Activated CD4-positive, alpha-beta memory T cell treated with anti-CD3 and anti-CD28 coated beads for 36 hours (primary cell): ENCODE measurements at places on chromosomes 11 and 22.

- peak overlapping the region; percentile 56 for H3K4me3 ChIP-seq
- DNase-seq: peak; percentile 90
- H3K27ac ChIP-seq: peak overlapping the region; percentile 99
- H3K36me3 ChIP-seq: peaks cover 44% of the 10 kb centered on the region
- H3K27me3 ChIP-seq: no peaks in the 10 kb centered on the region
Observed at GRCh38 chr11:118002541-118003423, 16.6 kb downstream of the IL10RA start.

- H3K4me3 ChIP-seq: no peak overlapping the region
- no peaks in the 10 kb centered on the region for H3K36me3 ChIP-seq
- no peak overlapping the region for H3K27ac ChIP-seq
- peaks cover 3% of the 10 kb centered on the region for H3K27me3 ChIP-seq
Observed at GRCh38 chr11:4479644-4480043, 2.8 kb upstream of the OR52K1 start.

DNA sequence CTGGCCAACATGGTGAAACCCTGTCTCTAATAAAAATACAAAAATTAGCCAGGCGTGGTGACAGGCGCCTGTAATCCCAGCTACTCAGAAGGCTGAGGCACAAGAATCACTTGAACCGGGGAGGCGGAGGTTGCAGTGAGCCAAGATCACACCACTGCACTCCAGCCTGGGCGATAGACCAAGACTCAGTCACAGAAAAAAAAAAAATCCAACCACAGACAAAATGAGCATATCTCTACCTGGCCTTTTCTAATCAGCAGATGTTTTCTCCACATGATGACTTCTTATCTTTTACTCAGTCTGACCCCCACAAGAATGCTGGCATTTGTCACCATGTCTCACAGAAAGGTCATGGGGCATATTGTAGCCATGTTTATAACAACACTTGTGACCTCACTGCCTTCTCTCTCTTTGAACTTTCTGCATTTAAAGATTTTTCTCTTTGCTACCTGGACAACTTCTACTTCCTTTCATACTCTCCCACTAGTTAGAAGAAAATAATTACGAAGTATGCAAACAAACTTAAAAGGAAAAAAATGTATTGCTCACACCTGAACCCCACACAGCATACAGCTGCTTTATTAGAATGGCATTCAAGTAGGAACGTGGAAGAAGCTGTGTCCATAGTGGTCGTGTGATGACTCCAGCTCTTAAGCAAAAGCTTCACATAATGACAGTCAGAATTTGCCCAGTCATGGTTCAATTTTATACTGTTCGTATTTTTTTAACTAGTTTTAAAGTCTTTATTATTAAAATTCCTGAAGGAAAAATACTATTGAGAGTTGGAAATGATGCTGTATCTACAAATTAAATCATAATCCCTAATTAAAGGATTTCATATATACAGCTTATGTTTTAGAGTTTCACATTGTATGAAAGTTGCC lies 65.4 kb downstream of the ZC3H12C start:
- no peaks in the 10 kb centered on the region for H3K36me3 ChIP-seq
- H3K27ac ChIP-seq: no peak overlapping the region
- H3K4me3 ChIP-seq: no peak overlapping the region

DNA sequence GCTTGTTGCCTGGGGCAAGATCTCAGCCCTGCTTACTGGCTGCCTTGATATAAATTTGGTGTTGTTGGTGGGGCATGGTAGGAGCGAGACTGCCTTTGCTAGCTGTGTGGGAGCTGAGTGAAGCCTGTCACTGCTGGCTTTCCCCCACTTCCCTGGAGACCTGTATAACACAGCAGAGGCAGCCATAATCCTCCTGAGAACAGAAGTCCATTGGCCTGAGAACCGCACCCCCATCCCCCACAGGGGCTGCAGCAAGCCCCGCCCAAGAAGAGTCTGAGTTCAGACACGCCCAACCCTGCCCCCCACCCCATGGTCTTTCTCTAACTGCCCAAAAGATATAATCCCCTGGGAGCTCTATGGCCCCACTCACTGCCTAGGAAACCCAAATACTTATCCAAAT lies 39.2 kb upstream of the ARHGAP42 start:
- H3K36me3 ChIP-seq: no peaks in the 10 kb centered on the region
- H3K4me3 ChIP-seq: no peak overlapping the region
- no peak overlapping the region for H3K27ac ChIP-seq
- no peaks in the 10 kb centered on the region for H3K27me3 ChIP-seq
- no peak for DNase-seq

- no peak overlapping the region for H3K4me3 ChIP-seq
- DNase-seq: no peak
- no peak overlapping the region for H3K27ac ChIP-seq
- no peaks in the 10 kb centered on the region for H3K27me3 ChIP-seq
- H3K36me3 ChIP-seq: peaks cover 5% of the 10 kb centered on the region
Observed at GRCh38 chr11:71996946-71997345, 1.8 kb upstream of the IL18BP start.

- no peak for DNase-seq
- peak overlapping the region; percentile 97 for H3K27ac ChIP-seq
- peaks cover 4% of the 10 kb centered on the region for H3K36me3 ChIP-seq
- no peak overlapping the region for H3K4me3 ChIP-seq
- peaks cover 78% of the 10 kb centered on the region for H3K4me1 ChIP-seq
Observed at GRCh38 chr11:48007677-48008076, 27.3 kb downstream of the PTPRJ start.

DNA sequence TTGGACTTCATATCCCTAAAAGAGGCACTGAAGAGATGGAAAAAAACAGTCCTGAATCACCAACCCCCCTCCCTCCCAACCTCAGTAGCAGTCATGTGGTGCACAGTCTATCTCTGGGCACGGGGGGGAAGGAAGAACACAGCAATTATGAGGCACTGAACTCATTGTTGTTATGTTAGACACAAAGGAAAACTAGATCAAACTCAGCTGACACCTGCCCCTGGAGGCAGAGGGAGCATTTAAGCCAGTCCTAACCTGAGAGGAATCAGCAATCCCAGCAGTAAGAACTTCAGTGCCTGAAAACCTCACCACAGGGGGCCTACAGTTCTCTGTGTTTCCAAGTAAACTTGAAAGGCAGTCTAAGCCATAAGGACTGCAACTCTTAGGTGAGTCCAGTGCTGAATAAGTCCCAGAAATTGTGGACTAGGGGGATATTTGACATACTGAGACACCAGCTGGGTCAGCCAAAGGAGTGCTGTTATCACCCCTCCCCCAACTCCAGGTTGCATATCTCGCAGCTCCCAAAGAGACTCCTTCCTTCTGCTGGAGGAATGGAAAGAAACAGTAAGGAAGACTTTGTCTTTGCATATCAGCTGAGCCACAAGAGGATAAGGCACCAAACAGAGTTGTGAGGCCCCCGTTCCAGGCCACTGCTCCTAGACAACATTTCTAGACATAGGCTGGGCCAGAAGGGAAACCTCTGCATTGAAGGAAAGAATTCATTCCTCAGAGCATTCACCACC lies 72.5 kb downstream of the GLYATL1 start:
- peaks cover 22% of the 10 kb centered on the region for H3K27me3 ChIP-seq
- no peaks in the 10 kb centered on the region for H3K4me1 ChIP-seq
- H3K36me3 ChIP-seq: no peaks in the 10 kb centered on the region

- no peak overlapping the region for H3K27ac ChIP-seq
- H3K4me1 ChIP-seq: no peaks in the 10 kb centered on the region
Observed at GRCh38 chr11:72375241-72375960, 58.9 kb downstream of the CLPB start.
